OCI-M1 (cell line): ENCODE measurements at places on chromosomes 11 and 22.

DNA sequence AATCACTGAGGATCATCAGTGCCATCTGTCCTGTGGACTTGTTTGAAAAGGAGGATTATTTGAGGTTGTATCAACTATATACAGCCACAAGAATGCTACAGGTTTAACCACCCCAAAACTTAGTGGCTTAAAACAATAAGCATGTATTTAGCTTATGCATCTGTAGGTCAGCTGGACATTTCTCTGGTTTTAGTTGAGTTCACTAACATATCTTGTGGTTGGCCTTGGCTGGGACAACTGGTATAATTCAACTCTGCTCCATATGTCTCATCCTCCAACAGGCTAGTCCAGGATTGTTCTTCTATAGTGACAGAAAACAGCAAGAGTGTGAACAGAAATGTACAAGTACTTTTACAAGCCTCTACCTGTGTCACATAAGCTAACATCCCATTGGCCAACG lies 49.9 kb upstream of the SOX6 start:
- DNase-seq: no peak

DNA sequence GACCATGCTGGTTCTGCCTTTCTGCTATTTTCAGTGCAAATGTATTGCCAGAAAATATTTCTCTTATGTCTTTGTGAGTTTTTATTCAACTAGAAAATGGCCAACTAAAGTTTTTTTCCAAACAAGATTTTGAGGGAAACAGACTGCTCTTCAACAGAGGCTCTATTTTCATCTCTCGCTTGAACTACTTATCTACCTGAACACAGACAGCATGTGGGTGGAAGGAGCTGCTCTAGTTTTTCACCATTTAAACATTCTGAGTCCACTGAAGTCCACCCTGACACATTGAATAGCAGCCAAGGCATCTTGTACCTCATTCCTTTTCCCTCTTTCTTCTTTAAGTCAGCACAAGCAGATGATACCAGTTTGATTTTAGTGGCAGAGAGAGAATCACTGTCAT lies 9.8 kb upstream of the OR9I1 start:
- no peak for DNase-seq

DNA sequence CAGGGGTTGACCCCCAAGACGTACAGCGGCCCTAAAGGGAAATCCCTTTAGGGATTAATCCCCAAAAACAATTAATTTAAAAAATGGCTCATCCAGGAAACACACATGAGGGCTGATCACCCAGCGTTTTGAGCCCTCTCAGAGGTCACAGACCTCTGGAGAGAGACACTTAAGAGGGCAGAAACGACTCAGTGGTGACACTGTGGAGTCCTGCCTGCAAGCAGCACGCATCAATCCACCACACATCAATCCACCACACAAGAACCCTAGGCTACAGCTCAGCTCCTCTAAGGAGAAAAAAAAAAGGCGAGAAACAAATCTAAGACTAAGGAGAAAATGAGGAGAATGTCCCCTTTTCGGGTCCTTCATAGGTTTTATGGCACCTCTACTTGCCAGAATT lies 12.5 kb upstream of the SELENOH start:
- no peak for DNase-seq

GRCh38 chr11:59807047-59807610 lies 3.4 kb downstream of the MRPL16 start:
- no peak for DNase-seq

DNA sequence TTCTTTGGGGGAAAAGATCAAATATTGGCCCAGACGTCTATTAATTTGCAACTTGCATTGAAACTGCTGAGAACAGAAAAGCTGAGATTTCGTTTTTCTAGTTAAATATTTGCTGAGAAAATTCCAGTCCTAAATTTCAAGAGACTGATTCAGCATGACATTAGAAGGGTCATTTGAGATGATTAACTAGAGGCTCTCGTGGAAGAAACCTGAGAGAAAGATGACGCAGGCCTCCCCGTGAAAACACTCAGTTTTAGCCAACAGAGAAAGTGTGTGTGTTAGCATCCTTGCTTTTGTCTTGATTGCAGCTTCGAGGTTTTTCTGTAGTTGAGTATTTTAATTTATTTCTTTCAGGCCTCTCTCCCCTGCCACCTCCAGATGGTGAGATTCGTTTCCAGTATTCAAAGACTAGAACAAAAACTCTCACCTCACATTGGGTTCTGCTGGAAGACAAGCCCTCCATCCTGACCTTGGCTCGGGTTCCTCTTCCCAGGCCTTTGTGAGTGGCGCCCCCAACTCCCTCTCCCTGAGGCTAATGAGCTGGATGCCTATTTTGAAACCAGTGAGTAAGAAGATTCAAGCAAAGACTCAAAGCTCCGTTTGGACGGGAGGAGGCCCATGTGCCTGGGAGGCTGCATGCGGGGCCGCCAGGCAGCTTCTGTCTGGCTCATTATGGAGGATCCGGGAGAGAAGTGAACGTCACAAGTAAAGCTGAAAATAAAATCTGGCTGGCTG lies 52.4 kb downstream of the CELSR1 start:
- DNase-seq: no peak

DNA sequence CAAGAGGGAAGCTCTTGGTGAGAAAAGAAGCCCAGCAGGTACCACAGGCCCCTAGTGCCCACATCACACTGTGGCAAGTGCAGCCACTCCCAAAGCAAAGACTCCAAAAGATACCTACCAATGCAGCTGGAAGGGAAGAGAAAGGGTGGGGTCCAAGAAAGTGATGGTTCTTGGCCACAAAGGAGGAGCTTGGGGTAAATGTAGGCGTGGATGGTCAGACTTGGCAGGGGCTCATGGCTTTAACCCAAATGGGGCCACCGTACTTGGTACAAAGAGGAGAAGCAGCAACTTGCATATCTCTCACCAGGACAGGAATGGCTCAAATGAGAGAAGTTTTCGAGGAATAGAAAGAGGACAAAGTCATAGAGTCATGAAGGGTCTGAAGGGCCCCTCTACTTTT lies 4.8 kb downstream of the MAP3K11 start:
- no peak for DNase-seq

DNA sequence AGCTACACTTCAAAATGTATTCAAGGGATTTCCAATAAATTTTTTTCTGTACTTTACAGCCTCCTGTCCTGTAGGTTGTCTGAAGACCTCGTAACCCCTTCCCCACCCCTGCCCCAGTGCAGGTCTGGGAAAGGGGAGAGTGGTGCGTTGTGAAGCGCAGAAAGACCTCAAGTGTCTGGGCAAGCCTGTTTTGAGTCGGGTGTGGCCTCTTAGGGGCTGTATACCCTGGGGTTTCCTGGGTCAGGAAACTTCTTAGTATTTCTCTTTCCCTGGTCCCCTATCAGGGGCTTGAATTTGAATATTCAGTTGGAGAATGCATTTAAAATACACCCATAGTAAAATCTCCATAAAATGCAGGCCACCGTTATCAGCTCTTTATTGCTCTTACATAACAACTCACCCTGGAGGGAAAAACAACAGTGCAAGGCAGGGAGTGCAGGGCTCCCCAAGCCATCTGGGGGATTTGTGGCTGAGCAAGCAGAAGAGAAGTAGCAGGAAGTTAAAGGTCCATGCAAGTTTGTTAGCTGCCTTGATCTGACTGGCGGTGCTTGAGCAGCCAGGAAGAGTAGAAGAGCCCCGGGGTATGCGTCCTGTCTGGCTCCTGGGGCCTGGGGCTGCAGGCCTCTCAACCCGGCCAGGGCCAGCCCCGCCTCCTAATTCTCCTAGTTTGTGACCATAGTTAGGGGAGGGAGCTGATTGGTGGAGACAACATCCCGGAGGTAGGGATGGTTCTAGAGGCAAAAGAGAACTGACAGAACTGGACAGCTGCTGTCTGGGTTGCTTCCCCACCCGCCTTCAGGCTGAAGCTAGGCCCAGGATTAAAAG lies 25.7 kb downstream of the ARHGAP1 start:
- peak; percentile 29 for DNase-seq
